Posterior cingulate gyrus (tissue), 11 donors: ENCODE measurements at places on chromosomes 2 and 18.
A peak's percentile ranks its signal among the peaks of the same experiment; 100 is the strongest.

DNA sequence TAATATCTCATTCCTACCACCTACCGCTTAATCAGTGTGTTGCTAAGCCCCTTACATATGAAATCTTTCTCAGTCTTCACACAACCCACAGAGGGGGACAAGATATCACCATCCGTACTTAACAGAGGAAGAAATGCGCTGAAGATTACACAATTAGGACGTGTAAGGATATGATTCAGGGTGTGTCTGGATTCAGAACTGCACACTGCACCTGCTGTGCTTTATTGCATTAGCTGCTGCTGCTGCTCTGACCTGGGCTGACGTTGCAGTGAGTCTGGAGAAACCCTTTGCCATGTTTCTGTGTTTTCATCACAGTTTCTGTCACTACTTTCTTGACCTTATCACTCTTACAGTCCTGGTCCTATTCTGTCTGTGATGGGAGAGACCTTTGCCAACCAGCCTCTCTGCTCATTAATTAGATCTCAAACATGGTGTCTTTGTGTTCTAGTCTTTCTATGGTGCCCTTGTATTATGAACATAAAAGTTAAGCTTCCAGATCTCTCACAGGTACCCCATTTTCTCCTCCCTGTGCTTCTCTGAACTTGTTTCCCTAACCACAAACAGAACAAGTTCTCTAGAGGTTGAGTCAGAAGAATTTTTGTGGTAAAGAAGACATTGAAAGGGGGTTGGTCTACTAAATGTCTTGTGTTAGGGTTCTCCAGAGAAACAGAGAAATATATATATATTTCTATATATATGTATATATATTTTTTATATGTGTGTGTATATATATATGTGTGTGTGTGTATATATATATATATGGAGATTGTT, 92.9 kb upstream of the CYP1B1 start:
- no peak for DNase-seq

GRCh38 chr2:74249406-74250122, 51.1 kb downstream of the MTHFD2 start:
- no peak for DNase-seq

DNA sequence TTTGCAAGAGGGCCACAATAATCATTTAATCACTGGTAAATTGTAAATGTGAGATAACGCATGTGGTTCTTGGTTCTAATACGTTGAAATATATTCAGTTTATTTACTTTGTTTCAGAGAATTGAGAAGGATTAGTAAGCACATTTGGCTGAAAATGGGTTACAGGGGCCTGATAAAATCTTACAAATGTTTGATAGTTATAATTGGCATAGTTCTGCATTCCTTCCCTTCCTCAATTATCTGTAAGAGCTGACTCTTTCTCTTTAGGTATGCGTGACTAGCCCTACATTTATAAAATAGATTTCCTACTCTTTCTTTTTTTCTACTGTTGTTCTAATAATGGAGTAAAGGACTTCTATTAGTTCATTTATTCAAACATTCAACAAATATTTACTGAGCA, 685.2 kb downstream of the NUP35 start:
- DNase-seq, result no peak

DNA sequence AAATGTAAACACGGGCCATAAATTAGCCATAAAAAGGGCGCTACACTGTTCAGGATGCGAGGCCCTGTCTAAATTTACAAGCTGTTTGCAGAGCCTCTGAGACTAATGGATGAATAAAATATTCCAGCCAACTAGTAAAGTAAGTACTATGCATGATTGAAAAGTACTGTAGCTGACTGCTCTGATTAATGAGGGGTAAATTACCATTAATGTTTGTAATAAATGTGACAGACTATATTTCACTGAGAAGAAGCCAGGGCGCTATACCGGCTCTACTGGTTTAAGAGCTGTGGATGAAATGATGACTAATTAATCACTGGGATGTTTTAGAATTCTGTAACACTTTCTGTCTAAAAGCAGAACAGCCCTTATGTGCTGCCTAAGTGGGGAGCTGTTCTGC, 54.3 kb upstream of the RGPD4 start:
- no peak for DNase-seq

GRCh38 chr2:18074476-18074875, 196.0 kb downstream of the KCNS3 start:
- DNase-seq, result no peak

DNA sequence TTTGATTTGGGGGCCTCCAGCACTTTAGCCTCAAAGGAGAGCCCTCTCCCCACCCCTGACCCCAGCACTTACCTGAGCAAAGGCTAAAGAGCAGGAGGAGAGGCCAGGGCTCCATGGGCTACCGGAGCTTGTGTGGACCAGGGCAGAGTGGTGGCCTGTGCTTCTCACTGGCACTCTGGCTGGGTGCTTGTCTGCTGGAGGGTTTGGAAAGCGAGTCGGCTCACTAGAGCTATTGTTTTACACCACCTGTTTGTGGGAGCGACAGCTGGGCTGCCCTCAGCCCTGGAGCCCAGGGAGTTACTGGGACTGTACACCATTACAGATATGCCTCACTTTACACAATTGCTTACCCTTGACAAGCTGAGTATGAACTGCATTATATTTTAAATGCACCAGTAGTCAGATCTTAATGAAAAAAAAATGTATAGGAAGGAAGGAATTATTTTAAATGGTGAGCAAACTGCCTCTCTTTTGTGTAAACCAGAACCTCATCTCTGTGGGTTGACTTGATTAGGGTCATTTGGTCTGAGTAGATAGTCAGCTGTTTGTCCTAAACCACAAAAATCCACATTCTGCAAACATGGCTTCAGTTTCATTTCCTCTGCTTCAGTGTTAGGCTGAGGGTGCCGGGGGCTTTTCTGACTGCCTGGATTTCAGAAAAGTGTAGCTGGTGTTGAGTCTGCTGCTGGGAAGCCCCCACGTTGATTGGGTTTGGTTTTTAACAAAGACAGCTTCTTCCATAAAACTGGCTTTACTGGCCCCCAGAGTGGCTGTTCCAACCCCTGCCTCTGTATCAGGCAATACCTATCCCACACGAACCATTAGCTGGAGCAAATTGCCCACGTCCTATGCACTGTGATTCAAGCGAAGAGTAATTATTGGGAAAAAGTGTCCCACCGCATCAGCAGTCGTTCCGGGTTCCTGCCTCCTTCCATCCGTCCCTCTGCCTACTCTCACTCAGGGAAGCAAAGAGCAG, at the start of gene CHRNA1:
Gene CHRNA1, minus strand, starts transcription at position 193 of the 976 bp plus-strand sequence. Its CDS starts 78 bp downstream, at position 115.
- no peak for DNase-seq

- no peak for DNase-seq
These were observed 152.2 kb downstream of the TWIST2 start for GRCh38 chr2:239000089-239000488.

- no peak for DNase-seq
These were observed 303.9 kb upstream of the EPHA4 start for GRCh38 chr2:221876016-221876415.

GRCh38 chr2:209872675-209873074, 101.0 kb downstream of the UNC80 start:
- peak; percentile 20 for DNase-seq

GRCh38 chr2:109380502-109381326, 233.1 kb downstream of the SEPTIN10 start:
- peak; percentile 1 for DNase-seq

- no peak for DNase-seq
These were observed 38.4 kb downstream of the CAPN13 start for GRCh38 chr2:30768708-30769480.

- no peak for DNase-seq
These were observed 193.6 kb upstream of the PKDCC start for GRCh38 chr2:41854227-41854626.

DNA sequence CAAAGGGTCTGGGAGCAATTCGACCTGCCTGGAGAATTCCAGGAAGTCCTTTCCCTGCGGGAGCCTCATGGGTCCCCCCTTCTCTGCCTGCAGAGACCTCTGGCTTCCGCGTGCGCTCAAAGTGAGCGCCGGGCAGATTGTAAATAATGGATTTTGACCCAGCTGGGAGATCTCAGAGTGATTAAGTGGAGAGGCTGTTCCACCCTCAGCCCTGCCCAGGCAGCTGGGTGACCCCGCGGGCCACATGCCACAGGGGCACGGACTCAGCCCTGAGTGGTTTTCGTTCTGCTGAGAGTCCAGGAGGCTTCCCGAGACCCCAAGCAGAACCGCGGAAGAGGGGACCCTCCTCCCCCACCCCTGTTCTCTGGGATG, 1.2 kb downstream of the KCNG2 start:
- DNase-seq, result peak; percentile 65

- no peak for DNase-seq
These were observed 212.2 kb upstream of the THUMPD2 start for GRCh38 chr2:39991298-39991697.

GRCh38 chr2:8133913-8134472, 547.9 kb upstream of the ID2 start:
- no peak for DNase-seq

DNA sequence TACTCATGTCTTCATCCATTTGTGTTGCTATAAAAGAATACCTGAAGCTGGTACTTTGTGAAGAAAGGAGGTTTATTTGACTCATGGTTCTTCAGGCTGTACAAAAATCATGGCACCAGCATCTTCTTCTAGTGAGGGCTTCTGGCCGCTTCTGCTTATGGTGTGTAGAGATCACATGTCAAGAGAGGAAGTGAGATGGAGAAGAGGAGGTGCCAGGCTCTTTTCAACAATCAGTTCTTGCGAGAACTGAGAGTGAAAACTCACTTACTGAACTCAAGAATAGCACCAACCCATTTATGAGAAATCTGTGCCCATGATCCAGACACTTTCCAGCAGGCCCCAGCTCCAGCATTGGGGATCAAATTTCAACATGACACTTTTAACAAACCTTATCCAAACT, 30.0 kb upstream of the BARD1 start:
- no peak for DNase-seq

DNA sequence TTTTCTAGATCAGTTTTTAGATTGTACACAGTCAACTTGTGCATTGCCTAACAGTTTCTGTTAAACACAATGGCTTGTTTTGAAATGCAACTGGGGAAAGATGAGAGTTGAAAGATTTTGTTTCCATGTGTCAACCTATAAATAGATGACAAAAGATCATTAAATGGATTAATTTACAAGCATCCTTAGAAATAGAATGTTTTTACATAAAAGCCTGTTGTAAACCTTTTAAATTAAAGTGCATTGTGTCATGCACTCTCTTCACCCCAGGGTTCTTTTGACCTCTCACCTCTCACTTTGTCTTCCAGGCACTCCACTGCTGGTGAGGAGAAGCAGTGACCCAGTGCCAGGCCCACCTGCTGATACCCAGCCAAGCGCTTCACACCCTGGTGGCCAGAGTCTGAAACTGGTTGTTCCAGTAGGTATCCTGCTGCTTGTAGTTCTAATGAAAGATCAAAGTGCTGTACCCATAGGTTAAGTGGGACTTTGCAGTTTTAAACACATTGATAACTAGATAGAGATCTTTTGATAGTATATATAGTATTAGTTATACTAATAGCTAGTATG, 502.1 kb downstream of the PARD3B start:
- DNase-seq, result no peak

GRCh38 chr18:74273394-74273793, 18.4 kb downstream of the CYB5A start:
- DNase-seq, result no peak

GRCh38 chr2:42602876-42603219, 34.4 kb downstream of the MTA3 start:
- no peak for DNase-seq

DNA sequence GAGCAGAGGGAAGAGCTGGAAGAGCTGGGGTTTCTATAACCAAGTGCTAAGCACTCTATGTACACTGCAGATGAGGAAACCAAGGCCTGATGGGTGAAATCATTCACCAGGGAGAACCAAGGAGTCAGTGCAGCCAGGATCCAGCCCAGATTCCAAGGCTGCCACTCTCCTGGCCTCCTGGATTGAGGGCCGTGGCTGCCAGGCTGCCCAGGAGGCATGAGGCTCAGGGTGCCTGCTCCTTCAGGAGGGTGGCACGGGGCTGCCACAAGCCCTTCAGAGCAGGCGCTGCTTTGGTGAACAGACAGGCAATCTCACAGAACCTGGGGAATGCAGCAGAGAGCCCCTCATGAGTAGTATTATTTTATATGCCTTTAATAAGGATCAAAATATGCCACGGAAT, 293.7 kb upstream of the HDAC4 start:
- no peak for DNase-seq

DNA sequence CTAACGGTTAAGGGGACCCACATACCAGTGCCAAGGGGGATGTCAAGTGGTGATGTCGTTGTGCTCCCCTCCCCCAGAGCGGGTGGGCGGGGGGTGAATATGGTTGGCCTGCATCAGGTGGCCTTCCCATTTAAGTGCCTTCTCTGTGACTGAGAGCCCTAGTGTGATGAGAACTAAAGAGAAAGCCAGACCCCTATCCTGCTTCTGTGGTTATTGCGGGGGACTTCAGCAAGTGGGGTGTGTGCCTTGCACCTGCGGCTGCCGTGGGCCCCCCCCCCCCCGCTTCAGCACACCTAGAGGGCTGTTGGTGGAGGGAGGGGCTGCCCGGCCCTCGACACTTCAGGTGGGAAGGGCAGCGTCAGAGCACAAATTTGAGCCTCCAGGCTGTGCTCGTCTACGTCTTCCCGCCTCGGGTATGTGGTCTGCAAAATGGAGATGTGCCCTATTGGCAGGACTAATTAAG, 6.1 kb downstream of the CTDSP1 start:
- DNase-seq, result no peak

GRCh38 chr2:52498077-52498750, 1269.4 kb upstream of the CHAC2 start:
- no peak for DNase-seq

DNA sequence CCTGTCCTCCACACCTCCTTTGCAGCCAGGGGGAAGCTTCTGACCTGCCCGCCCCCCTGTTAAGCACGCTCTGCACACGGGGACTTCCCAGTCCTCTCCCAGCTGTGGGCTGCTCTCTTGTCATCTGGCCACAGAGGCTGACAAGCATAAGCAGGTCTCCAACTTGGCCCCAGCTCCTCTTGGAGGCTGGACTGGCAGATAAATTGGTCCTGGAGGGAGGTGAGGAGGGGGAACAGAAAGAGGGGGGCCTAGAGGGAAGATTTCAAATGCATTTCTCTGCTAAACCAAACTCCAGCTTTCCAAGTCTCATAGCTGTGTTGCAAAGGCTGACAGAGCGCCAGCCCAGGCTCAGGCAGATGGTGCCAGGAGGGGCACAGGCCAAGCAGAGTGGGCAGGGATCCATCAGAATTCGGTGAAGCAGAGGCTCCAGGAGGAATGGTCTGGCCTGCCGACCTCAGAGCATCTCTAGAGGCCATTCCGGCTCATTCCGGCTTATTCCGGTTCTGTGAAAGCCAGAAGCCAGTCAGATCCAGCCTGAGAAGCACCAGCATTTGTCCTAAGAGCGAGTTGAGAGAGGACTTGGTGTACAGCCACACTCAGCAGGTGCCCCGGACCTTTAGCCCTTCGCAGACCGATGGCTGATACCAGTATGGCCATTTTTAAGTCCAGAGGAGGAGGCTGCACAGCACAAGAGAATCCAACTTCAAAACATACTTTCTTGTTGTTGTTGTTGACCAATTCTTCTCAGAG, 508.9 kb upstream of the MYT1L start:
- no peak for DNase-seq

- no peak for DNase-seq
These were observed 1.1 kb downstream of the TMEM18 start for GRCh38 chr2:675982-676646.

- DNase-seq, result no peak
These were observed 57.7 kb downstream of the ODC1 start for GRCh38 chr2:10390369-10390801.
